ENCODE measurements at places on chromosomes 3 and 15. TPM values are rescaled to one million over a fixed set of nuclear protein-coding genes. Genes with fewer than 3 reads are reported as not detected.

The TPRG1 gene
- total RNA-seq = 0.14 TPM

The ADIPOQ gene
- not detected for total RNA-seq

The LSMEM2 gene
- total RNA-seq = 0.10 TPM

The GPR62 gene
- not detected for total RNA-seq

The GHSR gene
- total RNA-seq = not detected

The PRSS50 gene
- not detected for total RNA-seq

The DNAH12 gene
- total RNA-seq = 0.09 TPM

The GRIP2 gene
- total RNA-seq = 1.2 TPM

The TGM4 gene
- 0.12 TPM for total RNA-seq

The AEN gene
- 80.8 TPM for total RNA-seq

The RTP3 gene
- total RNA-seq = not detected

The CHL1 gene
- not detected for total RNA-seq

The THSD4 gene
- total RNA-seq = 27.2 TPM

Data from A549 treated with Hydrocortisone at 1 μM for 4 hours (cell line).